NCI-H2081 treated with DMSO at 0.1 percent for 48 hours (cell line): ENCODE measurements at places on chromosomes 3 and 15.

GRCh38 chr3:119173325-119173724 lies at the start of gene UPK1B:
TSS of gene UPK1B (plus strand) at chr3:119173598. CDS start at chr3:119186742, 13,144 bp downstream.
- DNase-seq: no peak

DNA sequence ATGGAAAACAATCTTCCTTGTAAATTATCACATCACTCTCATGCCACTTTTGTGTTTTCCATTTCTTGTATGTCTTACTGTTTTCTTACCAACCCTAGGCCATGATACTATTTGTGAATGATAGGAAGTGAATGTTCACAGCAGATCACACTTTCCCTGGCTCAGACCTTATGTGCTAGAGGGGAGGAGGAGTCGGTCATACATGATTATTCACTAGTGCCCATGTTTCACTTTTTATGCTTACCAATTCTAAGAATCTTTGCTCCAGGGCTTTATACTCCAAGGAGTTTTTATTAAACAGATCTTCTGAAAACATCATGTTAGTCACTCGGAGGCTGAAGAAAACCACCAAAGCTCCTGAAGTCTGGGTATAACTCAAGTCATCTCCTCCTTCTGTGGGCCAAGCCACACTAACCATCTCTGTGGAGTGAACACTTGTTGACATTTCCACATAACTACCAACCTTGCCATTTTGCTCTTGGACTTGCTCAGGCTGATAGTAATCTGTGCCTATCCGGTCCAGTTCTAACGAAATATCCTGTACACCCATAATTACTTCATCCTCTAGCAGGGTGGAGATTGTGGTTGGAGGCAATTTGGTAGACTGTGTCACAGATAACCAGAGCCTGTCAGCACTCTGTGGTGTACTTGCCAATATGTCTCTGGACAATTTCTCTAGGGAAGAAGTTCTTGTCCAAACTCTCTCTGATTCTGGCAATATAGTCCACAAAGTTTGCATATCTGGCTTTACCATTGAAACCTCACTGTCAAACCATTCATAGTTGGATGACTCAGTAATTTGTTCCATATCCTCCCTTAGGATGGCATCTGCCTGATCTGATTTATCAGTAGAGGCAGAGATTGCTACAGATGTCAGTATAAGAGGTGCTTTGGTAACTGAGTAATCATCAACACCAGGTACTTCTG lies 76.8 kb downstream of the IMPG2 start:
- no peak for DNase-seq

- DNase-seq: no peak
Measured at GRCh38 chr15:37098468-37099318, 1.7 kb downstream of the MEIS2 start.

- DNase-seq: no peak
Measured at GRCh38 chr15:73908030-73908821, 18.0 kb upstream of the LOXL1 start.

GRCh38 chr3:126964950-126965349 lies 18.0 kb upstream of the PLXNA1 start:
- no peak for DNase-seq

- no peak for DNase-seq
Measured at GRCh38 chr15:83248151-83249029, 36.1 kb downstream of the BNC1 start.

GRCh38 chr15:93159930-93160329 lies 70.9 kb upstream of the RGMA start:
- no peak for DNase-seq

DNA sequence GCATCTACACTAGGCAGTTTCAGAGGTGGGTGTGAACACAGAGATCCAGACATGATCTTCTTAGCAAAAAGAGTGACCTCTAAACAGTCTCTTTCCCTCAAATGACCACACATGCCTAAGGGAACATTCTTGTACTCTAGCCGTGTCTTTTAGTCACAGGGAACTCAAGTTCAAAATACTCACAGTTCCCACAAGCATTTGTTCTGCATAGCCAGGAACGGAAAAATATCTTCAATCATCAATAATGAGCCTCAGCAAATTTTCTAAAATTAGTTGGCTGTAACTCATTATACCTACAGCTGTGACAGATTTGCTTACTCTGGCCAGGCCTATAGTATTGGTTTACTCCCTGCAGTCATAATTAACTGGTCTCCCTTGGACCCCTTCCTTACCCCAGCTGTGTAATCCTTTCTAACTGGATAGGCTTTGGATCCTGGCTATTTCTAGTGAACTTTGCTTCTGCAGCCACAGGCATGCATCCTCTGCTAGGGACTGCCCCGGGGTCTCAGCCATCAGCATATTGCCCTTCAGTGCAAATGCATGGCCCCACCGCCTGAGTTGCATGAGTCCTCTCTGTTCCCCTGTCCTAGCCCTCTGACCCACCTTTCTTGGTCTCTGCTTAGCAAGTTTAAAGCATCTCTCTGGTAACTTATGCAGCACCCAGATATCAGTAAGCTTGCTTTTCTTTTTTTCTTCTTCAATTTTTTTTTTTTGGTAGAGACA lies 56.0 kb upstream of the HACD2 start:
- DNase-seq: no peak

DNA sequence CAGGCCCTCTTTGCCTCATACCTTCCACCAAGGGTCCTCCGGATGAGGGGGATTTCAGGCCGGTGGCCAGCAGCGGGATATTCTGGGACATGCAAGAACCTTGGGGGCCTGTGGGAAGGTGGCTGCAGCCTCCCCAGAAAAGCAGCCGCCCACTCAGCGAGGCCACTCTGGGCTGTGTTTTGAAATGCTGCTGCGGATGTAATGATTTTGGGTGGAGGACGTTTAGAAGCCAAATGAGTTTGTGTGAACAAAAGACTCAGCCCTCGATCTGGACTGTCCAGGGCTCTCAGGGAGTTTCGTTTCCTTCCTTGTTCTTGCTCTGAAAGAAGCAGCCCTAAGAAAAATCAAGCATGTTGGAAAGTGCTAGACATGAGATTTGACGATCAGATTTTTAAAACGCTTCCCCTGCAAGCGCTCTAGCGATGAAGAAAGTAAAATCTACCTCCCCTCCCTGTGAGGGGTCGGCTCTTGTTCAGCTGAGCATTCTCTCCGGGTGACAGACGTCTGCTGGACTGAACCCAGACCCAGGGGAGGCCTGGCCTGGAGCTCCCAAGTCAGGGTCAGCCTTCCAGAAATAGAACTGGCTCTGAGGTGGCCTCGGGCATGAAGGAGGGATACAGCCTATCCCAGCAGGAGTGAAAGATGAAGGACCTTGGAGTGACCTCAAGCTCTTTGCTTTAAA lies 12.9 kb downstream of the HEG1 start:
- no peak for DNase-seq

GRCh38 chr15:38164061-38164460 lies 88.6 kb upstream of the SPRED1 start:
- DNase-seq: no peak

- no peak for DNase-seq
Measured at GRCh38 chr3:169308654-169309250, 354.8 kb downstream of the MECOM start.

DNA sequence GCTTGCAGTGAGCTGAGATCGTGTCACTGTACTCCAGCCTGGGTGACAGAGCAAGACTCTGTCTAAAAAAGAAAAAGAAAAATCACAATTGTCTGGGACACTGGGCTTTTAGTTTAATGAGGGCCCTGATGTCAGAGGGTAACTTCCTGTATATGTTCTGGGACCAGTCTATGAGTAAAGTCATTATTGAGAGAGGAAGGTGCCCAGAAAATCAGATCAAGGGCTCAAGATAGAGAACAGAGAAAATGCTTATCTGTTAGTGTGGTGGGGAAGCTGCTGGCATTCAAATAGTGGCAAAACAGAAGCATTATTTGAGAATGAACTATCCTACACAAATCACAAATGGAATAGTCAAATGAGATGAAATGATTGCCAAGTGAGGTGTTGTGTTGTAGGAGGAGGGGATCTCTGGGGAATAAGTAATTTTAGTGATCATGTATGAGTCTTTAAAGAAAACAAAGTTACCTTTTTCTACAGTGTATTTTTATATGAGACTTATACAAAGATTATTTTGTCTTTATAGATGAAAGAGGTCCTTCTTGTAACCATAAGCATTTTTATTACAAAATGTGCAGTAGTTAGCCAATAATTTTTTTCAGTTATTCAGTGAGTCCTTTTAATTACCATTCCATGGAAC lies 13.4 kb downstream of the ARIH2 start:
- DNase-seq: no peak

DNA sequence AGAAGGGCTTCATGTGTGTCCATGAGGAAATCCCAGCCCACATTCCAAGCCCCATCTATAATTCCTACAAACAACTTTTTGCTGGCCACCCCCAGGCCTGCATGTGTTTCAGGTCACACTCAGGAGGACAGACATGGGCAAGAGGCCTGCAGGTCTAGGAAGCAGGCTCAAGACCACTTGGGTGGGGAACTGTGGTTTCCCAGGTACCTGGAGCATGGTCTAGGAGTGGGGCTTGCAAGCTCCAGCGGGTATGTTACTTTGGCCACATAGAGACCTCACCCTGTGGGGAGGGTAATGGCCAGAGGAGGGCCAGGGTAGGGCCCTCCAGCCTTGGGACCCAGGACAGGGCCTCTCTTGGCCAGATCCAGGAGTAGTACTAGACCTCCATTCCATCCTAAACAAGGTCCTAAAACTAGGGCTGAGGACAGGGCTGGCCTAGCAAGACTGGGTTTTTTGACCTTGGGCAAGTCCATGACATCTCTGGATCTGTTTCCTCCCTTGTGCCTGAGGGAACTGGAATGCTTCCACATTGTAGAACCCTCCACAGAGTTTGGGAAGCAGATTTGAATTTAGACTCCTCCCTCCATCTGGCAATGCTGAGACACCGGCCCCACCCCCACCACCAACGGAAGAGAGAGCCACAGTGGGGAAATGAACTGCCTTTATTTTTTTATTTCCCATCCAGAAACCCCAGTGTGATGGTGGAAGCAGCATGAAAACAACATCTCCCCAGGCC lies 22.3 kb downstream of the EAF1 start:
- DNase-seq: no peak

DNA sequence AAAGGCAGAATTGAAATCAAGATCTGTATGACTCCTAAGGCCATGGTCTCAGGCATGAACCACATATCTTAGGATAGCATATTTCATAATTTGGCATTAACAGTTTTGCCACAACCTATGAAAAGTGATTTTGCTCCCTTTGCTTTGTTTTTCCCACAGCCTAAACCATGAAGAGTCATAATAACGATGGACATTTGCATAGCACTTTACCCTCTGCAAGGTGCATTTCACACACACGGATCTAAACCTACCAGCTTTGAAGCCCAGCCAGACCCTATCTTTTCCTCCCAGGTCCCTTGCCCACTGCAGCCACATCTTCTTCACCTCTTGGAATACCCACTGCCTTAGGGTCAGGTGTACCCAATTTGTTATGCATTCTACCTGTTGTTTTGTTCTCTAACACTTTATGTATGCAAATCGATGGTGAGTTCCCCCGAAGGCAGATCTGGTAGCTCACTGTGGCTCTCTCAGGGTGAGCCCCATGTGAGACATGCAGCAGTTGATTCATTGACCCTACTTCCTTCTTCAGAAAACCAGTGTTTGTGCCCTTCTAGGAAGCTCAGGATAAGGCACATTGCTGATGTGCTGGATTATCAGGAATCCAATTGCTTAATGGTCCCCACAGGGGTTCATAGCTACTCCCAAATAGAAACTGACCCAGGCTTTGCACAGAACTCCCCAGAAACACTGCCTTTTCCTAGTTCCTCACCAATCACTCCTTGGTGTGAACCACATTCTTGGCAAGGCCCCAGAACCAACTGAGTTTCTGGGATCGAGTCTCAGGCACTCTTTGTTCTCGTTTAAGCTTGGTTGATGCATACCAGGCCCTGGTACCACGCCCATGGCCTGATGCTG lies 8.7 kb downstream of the ARHGAP31 start:
- no peak for DNase-seq

DNA sequence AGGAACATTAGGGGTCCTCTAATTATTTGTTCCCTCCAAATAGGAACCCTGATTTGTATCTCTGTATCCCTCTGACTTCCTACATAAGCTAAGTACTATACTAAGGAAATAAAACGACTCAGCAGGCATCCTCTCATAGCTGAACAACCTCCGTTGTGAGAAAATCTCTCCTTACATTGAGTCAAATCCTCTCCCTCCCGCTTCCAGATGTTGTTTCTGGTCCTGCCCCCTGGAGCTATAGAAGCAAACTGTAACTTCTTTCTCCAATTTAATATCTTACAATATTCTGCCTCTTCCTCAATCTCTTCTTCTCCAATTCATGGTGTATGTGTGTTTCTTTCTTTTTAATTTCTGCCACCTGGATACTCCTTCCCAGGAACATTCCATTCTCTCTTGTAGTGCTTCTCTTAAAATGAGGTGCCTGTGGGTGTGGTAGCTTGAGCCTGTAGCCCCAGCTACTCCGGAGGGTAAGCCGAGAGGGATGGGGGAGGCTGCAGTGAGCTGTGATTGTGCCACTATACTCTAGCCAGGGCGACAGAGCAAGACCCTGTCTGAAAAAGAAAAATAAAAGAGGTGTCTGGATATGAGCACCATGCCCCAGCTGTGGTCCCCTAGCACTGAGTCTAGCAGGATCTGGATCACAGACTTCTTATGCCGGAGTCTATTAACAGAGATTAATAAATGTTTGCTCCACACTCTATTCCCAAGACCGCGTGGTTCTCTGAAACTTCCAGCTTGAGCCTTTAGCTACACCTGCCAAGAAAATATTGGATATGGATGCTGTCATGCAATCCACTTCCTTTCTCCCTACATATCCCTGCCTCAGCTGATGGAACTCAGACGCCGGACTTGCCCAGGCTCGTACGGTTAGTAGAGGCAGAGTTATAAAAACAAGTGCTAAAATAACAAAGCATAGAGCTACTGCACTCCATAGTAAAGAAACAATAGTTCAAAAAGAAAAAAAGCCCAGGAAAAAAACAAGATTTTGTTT lies 42.9 kb upstream of the NEO1 start:
- DNase-seq: no peak

- DNase-seq: no peak
Measured at GRCh38 chr15:27573805-27574485, 525.2 kb downstream of the OCA2 start.

GRCh38 chr15:42111924-42112323 lies 17.6 kb upstream of the PLA2G4D start:
- no peak for DNase-seq

- DNase-seq: no peak
Measured at GRCh38 chr15:77507911-77508310, 87.2 kb downstream of the HMG20A start.

DNA sequence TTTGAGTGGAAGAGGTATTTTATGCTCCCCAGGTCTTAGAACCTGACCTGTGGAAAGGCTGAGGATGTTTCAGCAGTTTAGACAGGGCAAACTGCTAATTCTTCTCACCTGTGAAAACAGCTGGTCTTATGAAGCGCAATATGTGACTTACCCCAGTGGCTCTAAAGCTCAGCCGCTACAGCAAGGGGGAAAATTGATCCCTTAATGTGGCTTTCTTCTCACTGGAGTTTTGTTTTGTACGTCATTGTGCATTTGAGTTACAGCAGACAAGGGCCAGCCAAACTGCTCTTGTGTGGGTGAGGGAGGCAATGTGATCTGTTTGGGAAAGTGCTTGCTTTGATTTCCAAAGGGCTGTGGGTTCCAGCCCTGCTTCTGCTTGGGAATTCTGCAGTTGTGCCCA lies 293.4 kb upstream of the LRRFIP2 start:
- no peak for DNase-seq

GRCh38 chr3:139555249-139555648 lies 15.7 kb upstream of the RBP1 start:
- no peak for DNase-seq

GRCh38 chr3:113659101-113659541 lies 37.3 kb downstream of the USF3 start:
- DNase-seq: peak; percentile 38
